ENCODE measurements at places on chromosomes 16 and 17.

GRCh38 chr16:69397821-69398521 is 12.2 kb upstream of the TERF2 start:
- no peak for DNase-seq

GRCh38 chr17:75241996-75242460 is 19.4 kb downstream of the GGA3 start:
- no peak for DNase-seq

- no peak for DNase-seq
Measured at GRCh38 chr16:73418691-73419090, 370.8 kb upstream of the ZFHX3 start.

GRCh38 chr17:27862840-27863239 is 30.3 kb downstream of the LYRM9 start:
- DNase-seq: no peak

- no peak for DNase-seq
Measured at GRCh38 chr17:68953340-68953997, 1.7 kb downstream of the ABCA8 start.

GRCh38 chr16:29809850-29810698 is 1.9 kb upstream of the PRRT2 start:
- no peak for DNase-seq

- DNase-seq: no peak
Measured at GRCh38 chr17:39666231-39666600, 1.1 kb downstream of the TCAP start.

- DNase-seq: no peak
Measured at GRCh38 chr17:77392376-77393273, 251.9 kb downstream of the SEC14L1 start.

GRCh38 chr16:67928561-67929364 is 2.9 kb downstream of the CTRL start:
- no peak for DNase-seq

- no peak for DNase-seq
Measured at GRCh38 chr16:49504023-49504364, 130.4 kb downstream of the C16orf78 start.

DNA sequence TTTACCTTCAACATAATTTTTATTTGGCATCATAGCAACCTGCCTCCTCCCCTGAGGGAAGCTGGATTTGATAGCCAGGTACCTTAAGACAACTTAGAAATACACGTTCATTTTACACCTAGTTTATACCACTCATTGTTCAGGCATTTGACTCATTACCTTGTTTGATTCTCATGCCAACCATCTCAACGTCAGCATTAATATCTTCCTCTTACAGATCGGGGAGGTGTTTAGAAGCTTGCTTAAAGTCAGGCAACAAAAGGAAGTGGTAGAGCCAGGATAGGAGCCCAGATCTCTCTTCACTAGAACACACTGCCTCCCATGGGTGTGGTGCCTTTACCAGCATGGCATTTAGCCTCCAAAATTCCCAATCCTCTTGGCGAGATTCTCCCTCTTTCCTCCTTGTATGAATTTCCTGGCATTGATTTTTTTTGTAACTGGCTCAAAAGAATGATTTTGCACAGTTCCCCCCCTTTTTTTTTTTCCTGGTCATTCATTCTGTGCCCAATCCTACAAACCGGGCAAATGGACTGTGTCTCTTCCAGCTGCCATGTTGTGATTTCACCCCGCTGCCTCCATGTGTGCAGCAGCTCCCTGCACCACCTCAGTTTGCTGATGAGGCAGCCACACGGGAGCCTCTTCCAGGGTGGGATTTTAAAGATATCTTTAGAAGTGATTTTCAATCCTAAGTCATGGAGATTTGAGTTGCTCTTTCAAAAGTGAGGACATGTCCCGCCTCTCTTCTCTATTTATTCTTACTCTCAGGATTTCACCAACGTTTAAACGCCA is 383.6 kb downstream of the UTP18 start:
- no peak for DNase-seq

- no peak for DNase-seq
Measured at GRCh38 chr17:16259926-16260325, 42.9 kb downstream of the PIGL start.

DNA sequence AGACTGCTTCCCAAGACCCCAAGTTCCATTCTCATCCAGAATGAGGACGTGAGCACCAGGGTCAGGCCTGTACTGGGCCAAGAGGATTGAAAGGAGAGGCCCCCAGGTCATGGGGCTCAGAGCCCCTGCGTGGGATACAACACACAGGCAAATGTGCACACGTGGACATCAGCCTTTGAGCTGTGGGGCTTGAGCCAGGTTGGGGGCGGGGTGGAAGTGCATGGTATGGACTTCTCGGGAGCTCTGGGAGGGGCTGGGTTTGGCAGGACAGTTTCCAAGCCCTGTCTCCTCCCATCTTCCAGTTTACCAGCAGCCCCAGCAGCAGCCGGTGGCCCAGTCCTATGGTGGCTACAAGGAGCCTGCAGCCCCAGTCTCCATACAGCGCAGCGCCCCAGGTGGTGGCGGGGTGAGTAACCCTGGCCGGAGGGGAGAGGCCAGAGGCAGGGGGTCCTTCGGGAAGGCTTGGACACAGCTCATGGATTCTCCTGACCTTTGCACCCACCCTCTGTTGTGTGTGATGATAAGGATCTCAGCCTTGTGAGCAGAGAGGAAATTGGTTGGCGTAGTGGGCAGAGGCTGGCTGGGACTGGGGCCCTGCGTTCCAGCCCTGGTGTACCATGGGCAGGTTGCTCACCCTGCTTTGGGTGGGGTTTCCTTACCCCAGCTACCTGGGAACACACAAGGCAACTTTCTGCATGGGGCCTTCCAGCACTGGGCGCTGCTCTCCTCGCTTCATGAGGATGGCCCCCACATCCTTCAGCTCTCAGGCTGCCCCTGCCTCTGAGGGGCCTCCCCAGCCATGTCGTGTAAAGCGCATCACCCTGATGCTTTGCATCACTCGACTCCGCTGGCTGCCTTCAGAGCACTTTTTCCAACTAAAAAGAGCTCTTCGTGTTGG is 10.4 kb upstream of the LASP1NB start:
- no peak for DNase-seq

DNA sequence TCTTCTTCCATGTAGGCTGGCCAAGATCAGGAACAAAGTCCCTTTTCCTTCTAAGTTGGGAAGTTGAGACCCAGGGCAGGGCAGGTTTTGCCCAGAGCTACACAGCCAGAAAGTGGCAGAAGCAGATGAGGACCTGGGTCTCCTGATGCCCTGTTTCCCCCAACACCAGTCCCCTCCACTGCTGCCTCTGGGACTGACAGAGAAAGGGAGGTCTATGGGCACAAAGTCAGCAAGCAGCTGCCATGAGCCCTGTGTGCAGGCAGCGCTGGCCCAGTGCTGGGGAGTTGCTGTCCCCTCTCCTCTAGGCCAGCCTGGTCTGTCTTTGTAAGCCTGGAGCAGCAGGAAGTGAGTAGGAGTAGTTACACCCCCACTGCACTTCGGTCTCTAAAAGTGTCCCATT is 46.9 kb upstream of the NKD1 start:
- no peak for DNase-seq
